ENCODE measurements at places on chromosomes 6 and 20.

GRCh38 chr6:133972388-133972787 lies 19.4 kb downstream of the TBPL1 start:
- DNase-seq: no peak

GRCh38 chr6:79718509-79719247 lies 87.5 kb downstream of the SH3BGRL2 start:
- DNase-seq: no peak

DNA sequence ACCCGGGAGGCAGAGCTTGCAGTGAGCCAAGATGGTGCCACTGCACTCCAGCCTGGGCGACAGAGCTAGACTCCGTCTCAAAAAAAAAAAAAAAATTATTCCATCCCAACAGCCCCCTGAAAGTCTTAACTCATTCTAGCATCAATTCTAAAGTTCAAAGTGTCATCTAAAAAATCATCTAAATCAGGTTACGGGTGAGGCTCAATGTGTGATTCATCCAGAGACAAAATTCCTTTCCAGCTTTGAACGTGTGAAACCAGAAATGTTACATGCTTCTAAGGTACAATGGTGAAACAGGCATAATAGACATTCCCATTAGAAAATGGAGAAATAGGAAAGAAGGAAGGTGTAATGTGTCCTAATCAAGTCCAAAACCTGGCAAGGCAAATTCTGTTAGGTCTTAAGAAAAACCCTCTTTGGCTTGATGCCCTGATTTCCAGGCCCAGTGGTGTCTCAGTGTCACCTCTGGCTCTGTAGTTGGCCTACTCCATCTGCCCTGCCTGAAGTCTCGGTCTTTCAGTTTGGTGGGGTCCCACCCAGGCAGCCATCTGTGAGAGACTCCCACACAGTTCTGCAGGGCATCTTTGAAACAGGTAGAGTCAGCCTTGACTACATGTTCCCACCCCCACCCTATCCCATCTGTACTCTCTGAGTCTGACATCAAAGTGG lies 43.5 kb downstream of the HFE start:
- no peak for DNase-seq

GRCh38 chr20:10602221-10602871 lies 71.5 kb downstream of the JAG1 start:
- no peak for DNase-seq

GRCh38 chr6:130927305-130927704 lies 100.1 kb downstream of the SMLR1 start:
- no peak for DNase-seq

DNA sequence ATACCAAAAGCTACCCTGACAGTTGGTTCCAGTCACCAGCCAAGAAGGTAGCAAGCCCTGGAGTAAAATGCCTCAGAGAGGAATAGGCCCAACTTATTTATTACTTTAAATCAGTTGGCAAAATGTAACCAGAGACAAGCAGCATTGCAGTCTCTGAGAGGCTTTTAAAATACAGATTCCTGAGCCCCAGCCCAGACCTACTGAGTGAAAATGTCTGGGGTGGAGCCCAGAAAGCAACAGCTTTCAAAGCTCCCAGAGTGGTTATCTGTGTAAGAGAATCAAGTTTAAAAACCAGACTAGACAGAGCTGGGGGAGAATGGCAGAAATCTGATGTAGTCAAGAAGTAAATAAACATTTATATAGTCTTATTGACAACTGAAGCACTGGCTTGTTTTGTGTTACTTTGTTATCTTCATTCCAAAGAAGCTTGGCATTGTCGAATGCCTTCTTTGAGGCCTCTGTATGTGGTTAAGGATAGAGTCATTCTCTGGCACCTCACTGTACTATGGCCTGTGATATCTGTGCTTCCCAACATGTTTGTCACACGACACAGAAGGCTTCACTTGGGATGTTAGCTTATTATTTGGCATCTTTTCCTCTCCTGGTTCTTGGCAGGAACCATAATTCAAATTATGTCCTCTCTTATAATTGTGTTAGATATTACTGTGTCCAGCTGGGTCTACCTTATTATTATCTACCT lies 313.5 kb downstream of the SLC35F1 start:
- no peak for DNase-seq

DNA sequence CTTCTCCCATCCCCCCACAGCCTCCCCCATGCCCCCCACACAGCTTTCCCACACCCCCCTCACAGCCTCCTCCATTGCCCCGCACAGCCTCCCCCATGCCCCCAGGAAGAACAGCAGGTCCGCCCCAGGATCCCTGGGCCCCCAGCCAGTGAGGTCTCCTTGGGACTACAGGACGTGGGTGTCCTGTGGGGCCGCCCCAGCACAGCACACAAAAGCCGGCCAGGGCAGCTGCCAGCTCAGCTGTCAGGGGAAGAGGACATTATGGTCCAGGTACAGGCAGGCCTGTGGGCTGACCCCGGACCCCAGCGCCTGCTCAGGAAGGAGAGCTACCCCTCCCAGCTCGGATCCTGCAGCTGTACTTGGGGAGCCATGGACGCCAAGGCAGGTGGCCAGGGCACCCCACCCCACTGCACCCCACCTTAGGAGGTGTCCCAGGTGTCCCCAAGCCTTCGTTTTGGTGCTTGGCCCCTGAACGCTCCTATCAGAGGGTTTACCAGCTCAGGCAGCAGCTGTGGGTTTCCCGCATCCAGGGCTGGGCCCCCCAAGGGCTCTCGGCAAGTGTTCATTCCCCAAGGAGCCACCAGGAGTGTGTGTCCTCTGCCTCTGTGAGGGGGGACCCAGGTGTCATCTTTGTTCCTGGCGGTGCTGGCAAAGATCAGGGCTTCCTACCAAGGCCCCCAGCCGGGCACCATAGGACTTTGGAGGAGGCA lies 42.3 kb upstream of the GATA5 start:
- no peak for DNase-seq

GRCh38 chr6:36618366-36619355 lies 24.5 kb downstream of the SRSF3 start:
- no peak for DNase-seq

DNA sequence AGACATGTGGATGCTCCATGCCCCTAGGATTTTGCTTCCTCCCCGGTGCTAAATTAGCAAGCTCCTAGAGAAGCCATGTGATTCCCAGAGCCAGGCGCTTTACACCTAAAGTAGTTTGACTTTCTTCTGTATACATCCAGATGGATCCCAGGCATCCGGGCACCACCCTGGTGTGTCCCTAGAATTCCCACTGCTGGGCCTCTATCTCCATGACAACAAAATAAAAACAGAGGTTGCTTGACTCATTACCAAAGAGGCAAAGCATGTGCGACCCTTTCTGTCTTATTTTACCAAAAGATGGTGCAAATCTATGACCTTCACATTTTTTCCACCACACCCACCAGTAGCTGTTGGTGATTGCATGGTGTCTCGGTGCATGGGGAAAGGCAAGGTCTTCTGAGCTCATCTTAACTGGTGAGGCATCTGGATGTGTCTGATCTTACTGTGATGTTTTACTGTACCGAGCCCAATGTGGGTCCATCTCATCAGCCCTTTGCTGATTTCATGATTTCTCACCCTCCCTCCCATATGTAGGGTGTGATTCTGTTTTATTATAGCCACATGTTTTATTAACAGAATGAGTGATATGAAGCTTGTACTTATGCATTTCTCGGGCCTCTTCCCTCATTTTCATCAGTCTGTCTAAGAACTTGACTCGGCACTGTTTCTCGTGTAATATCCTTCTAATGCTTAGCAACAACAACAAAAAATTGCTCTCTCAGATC lies 27.4 kb upstream of the VAPB start:
- no peak for DNase-seq

DNA sequence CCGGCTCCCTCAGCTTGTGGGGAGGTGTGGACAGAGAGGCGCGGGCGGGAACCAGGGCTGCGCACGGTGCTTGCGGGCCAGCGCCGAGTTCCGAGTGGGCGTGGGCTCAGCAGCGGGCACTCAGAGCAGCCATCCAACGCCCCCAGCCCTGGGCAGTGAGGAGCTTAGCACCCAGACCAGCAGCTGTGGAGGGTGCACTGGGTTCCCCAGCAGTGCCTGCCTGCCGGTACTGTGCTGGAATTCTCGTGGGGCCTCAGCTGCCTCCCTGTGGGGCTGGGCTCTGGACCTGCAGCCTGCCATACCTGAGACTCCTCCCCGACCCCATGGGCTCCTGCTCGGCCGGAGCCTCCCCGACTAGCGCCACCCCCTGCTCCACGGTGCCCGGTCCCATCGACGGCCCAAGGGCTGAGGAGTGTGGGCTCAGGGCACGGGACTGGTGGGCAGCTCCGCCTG lies 92.7 kb downstream of the MANEA start:
- no peak for DNase-seq

DNA sequence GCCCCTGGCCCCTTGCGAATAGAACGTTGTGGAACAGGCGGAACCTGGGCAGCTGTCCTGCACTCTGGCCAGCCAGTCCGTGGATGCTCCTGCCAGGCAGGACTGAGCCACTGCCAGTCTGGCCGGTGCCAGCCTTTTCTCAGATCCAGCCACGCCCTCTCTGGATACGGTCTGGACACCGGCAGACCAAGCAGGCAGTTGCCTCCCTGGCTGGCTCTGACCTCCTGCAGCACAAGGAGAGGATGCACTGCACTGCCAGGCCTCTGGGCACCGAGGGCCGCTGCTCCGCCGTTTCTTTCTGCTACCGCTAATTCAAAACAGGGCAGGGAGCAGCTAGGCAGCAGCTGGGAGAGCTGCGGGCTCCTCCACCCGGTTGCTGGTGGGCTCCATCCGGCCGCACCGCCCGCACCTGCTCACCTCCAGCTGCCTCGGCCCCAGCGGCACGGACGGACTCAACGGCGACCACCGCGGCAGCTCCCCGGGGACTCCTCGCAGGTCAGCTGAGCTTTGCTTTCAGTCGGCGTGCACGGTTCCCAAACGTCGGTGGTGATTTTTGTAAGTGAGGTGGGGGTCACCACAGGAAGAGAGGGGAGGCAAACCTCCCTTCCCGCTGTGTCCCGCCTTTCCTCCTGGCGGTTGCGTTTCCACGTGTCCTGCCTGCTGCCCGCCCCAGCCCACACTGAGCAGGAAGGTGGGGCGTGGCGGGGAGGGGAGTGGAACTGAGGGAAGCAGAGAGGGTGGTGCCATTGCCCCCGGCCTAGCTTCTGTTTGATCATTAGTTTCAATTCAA lies 30.3 kb upstream of the AFDN start:
- no peak for DNase-seq

- DNase-seq: no peak
Observed at GRCh38 chr6:88477413-88477812, 311.3 kb upstream of the CNR1 start.

DNA sequence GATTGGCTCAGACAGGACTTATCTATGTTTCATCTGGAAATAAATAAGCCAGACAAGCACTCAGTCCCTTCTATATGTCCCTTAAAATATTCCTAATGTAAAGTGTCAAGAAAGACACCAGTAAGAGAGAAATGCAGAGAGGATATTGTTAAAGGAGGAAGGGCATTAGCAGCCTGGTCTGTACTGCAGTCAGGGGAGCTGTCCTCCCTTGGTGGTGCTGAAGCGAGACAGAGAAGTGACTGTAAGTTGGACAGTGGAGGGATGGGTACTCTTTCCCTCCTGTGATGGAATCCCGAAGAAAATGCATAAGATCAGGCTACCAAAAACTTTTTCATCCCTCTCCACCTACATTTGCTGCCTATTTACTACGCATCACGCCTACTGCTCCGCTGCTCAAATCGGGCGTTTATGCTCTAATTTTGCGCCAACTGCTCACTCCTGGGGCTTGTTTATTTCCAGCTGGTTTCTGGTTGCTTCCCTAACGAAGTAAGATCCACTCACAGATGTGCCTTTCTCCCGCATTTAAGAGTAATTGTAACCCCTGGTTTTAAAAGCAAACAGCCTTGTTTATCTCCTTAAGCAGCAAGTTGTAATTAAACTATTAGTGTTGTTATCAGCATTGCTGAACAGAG lies 35.2 kb downstream of the PHACTR1 start:
- peak; percentile 3 for DNase-seq

DNA sequence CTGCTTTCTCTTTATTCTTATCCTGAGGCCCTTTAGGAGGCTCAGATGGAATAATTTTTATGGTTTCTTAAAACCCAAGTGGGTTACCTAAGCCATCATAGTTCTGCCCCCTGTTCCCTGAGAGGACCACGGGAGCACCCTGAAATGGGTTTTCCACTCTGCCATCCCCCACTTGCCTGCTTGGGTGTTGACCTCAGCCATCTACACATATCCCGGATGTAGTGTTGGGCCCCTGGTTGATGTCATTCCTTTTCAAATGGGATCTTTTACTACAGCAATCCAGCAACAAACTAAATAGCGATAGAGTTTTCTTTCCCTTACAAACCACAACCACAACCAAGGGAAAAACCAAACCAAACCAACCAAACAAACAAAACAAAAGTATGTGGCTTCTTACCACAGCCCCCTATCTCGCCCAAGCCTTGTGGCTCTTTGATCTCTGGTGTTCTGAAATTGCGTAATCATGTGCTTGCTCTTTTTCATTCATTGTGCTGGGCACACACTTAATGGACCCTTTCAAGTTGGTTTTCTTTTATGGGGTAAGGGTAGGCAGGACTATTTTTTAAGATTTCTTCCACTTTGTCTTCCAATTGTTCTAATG lies 154.9 kb downstream of the ESR1 start:
- no peak for DNase-seq

GRCh38 chr20:40942775-40943174 lies 85.8 kb upstream of the TOP1 start:
- no peak for DNase-seq

- DNase-seq: no peak
Observed at GRCh38 chr6:16803294-16804200, 42.3 kb upstream of the ATXN1 start.

GRCh38 chr6:4351520-4352321 lies 216.3 kb upstream of the ECI2 start:
- no peak for DNase-seq

DNA sequence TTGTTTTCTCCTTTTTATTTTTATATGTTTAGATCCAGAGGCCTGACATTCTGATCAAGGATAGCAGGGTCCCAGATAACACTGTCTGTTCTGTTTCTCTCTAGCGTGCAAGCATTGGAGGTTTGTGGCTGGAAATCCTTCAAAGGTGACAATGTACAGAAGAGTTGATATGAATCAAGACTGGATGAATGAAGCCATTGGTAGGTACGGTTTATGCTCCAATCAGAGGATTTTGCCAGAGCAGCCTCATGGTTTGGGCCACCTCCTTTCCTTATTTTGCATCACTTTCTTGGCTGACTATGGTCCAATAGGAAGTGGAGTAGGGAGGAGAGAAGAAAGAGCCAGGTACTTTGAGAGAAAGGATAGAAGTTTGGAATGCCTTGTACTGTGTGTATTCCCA lies 484.8 kb upstream of the JAG1 start:
- DNase-seq: no peak

- no peak for DNase-seq
Observed at GRCh38 chr6:75819776-75820487, 70.9 kb downstream of the MYO6 start.
